Hematopoietic multipotent progenitor cell (in vitro differentiated cells): ENCODE measurements at places on chromosomes 12 and 14.

DNA sequence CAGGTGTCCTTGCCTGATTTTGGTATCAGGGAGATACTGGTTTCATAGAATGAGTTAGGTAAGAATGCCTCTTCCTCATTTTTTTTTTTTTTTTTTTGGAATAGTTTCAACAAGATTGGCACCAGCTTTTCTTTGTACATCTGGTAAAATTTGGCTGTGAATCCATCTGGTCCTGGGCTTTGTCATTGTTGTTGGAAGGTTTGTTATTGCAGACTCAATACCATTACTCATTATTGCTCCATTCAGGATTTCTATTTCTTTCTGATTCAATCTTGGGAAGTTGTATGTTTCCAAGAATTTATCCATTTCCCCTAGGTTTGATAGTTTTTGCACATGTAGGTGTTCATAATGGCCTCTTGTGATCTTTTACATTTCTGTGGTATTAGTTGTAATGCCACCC lies 126.0 kb upstream of the KITLG start:
- DNase-seq, result no peak

GRCh38 chr14:69715725-69716477 lies 51.0 kb upstream of the SRSF5 start:
- peak; percentile 33 for DNase-seq

- no peak for DNase-seq
Measured at GRCh38 chr14:101048766-101049165, 145.2 kb upstream of the RTL1 start.

DNA sequence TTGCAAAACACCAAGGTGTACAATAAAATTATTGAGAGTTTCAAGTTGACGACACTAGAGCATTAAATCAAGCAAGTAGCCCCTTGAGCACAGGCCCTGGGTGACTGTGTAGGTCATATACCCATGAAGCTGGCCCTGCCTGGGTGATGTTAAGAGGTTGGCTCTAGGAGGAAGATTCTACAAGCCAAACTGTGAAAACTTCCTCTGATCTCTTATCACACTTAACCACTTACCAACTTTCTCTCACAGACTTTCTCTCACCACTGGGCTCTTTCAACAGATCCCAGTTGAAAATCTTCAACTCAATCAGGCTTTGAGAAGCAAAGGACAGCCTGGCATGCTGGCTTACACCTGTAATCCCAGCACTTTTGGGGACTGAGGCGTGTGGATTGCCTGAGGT lies 186.9 kb upstream of the BTG1 start:
- no peak for DNase-seq

GRCh38 chr14:53709381-53709780 lies 247.2 kb downstream of the BMP4 start:
- DNase-seq, result no peak

DNA sequence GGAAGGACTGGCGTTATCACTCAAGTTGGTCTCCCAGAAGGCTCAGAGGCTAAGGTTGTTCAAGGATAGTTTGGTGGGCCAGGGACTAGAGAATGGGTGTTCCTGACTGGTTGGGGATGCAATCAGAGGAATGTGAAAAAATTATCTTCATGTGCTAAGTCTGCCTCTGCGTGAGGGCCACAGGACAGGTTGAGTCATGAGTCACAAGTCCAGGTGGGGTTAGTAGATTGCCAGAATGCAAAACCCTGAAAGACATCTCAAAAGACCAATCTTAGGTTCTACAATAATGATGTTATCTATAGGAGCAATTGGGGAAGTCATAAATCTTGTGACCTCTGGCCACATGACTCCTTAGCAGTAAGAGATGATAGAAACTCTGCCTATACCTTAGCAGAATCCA lies 220.1 kb upstream of the EEA1 start:
- DNase-seq, result no peak

DNA sequence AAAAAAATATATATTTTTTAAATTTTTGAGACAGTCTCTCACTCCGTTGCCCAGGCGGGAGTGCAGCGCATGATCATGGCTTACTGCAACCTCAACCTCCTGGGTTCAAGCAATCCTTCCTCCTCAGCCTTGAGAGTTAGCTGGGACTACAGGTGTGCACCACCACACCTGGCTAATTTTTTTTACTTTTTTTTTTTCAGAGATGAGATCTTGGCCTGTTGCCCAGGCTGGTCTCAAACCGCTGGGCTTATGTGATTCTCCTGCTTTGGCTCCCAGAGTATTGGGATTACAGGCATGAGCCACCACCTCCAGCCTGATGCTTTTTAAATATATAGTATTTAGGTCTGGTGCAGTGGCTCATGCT lies 24.5 kb downstream of the MDM2 start:
- no peak for DNase-seq

DNA sequence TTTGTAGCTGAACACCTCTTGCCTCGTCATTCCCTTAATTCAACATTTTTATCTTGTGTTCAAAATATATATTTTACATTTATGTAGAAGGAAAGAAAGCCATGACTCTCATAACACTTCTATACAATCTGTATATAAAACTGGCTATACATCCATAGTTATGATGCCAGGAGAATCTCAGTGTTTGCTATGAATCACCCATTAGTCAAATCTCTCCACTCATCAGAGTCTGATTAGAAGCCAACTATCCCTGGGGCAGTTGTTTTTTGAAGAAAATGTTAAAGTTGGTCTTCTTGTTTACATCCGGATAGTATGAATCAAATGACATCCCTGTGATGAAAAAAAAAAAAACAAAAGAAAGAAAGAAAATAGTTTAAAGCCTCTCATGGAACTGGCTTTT lies 503.9 kb downstream of the NELL2 start:
- DNase-seq, result no peak

GRCh38 chr14:72894323-72894622 lies 372 bp upstream of the DPF3 start:
- DNase-seq, result no peak

DNA sequence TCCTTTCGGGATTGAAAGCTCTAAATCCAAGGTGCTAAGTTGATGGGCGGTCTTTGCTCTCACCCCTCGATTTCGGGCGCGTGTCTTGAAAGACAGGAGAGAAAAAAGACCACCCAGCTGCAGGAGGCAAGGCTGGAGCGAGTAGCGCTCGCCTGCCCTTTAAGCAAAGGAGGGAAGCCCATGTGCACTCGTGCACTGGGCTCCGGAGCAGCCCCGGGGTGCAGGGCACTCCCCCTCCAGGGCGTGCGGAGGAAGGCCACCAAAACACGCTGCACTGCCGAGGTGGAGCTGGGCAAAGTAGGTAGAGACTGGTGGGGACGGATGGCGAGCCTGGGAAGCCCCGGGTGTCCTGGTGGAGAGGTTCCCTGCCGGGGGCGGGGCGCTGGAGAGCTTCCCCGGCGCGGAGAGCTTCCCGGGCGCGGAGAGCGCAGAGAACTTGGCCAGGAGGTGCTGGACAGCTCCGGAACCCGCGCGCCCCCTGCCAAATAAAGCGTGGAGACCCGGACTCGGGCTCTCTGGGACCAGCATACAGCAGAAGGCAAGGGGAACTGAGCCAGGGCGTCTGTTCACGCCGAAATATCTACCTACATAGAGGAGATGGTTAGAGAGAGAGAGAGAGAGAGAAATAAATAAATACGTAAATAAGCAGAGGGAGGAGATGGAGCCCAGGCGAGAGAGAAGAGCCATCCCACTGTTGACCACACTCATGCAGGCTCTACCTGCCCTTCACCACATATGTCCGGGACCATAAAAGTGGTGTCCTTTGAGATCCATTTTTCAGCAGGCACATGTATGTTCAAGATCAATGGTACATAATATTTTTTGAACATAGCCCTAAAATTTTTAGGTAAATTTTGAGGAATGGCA lies 662 bp upstream of the NELL2 start:
- DNase-seq, result peak; percentile 31

GRCh38 chr12:101779200-101779599 lies 39.9 kb upstream of the SYCP3 start:
- DNase-seq, result no peak

DNA sequence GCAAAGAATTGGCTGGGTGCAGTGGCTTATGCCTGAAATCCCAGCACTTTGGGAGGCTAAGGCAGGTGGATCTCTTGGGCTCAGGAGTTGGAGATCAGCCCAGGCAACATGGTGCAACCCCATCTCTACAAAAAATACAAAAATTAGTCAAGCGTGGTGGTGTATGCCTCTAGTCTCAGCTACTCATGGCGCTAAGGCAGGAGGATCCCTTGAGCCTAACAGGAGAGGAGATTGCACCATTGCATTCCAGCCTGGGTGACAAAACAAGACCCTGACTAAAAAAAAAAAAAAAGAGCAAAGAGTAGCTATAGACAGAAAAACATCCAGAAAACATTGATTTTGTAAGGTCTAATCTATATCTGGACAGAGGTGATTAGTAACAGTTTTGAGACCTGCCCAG lies 25.0 kb downstream of the KIF21A start:
- no peak for DNase-seq
